ENCODE measurements at places on chromosomes 5 and 9.

DNA sequence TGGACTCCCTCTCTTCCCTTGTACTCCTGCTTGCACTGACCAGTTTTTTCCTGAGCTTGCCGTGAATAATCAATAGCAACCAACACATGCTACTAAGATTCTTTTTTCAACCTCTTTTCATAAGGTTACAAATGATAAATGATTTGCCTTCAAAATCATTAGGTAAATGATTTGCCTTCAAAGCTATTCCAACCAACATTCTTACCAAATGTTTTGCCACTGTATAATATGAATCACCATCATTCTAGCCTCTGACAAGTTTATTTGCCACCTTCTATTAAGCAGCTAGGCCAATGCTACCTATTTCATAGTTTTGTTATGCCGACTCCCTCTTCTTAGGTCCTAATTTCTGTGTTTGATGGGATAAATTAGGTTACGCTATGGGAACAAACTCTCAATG lies 385.1 kb downstream of the DTWD2 start:
- no peak for DNase-seq

- no peak for DNase-seq
These were observed 68.9 kb downstream of the RASEF start for GRCh38 chr9:82993856-82994605.

- DNase-seq: no peak
These were observed 54.5 kb upstream of the PSD2 start for GRCh38 chr5:139740992-139741672.

GRCh38 chr9:28234894-28235277 lies 661.6 kb upstream of the C9orf72 start:
- DNase-seq: peak; percentile 2

- DNase-seq: no peak
These were observed 31.3 kb downstream of the CPEB4 start for GRCh38 chr5:173919443-173919842.

- no peak for DNase-seq
These were observed 63.4 kb downstream of the ALDH7A1 start for GRCh38 chr5:126531543-126532120.
